Activated T-cell treated with anti-CD3 and anti-CD28 coated beads for 4 hours (primary cell): ENCODE measurements at places on chromosomes 16 and 17.

GRCh38 chr16:87687126-87687910, 78.5 kb downstream of the KLHDC4 start:
- no peak for DNase-seq

- DNase-seq: no peak
Measured at GRCh38 chr17:77885678-77886386, 72.7 kb upstream of the TNRC6C start.

GRCh38 chr17:72631568-72631948, 460.9 kb downstream of the SLC39A11 start:
- no peak for DNase-seq

- DNase-seq: no peak
Measured at GRCh38 chr17:50484386-50485155, 5.9 kb downstream of the RSAD1 start.

GRCh38 chr16:19071811-19072777, 4.7 kb downstream of the COQ7 start:
- peak; percentile 19 for DNase-seq

DNA sequence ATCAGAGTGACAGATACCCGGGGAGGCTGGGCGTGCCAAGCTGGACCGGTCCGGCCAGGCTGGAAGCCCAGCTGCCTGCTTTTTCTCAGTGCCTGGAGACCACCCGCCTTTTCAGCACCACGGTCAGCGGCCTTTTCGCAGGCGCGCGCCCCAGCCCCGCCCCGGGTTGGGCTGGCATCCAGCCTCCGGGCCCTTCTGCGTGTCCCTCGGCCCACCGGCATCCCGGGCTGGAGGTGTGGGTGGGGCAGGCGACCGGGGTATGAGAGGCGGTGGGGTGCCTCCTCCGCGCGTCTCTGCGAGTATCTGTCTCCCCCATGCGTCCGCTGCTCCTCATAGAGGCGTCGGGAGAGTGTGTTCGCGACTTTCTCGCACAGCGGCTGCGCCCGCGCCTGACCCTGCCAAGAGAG, 102.5 kb downstream of the MRM1 start:
- DNase-seq: peak; percentile 20

- DNase-seq: no peak
Measured at GRCh38 chr16:20881503-20881878, 18.7 kb downstream of the DCUN1D3 start.

- no peak for DNase-seq
Measured at GRCh38 chr16:71648162-71648561, 22.2 kb downstream of the MARVELD3 start.

DNA sequence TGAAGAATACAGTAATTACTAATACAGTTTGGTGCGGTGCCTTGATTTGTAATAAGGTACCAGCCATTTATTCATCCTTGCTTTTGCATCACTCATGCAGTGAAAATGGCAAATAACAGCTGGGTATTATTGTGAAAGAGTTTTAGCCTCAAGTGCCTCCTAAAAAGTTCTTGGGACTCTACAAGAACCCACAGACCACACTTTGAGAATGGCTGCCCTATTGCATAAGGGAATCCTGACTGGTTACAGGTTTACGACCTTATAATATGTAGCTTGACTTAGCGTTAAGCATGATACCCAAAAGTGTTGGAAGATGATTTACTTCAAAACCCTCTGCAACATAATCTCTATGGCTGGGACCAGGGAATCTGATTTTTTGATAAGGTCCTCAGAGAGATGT, 4.2 kb downstream of the MYH13 start:
- DNase-seq: no peak

DNA sequence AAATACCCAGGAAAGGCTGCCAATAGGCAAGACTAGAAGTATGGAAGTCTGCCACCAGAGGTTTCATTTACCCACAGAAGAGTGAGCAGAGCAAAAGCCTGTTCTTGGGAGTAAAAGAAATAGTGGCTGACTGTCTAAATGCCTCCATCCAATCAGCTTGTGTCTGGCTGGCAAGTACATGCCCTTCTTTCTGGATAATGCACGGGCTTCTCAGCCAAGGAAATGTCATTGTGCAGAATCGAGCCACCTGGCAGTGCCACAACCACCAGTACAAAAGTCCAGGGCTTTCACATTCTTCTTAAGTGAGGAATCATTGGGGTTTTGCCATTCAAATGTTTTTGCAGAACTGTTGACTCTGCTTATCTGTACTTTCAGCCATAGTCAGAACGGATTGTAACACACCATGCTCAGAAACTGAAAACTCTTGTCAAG, 10.1 kb upstream of the ERCC4 start:
- DNase-seq: no peak

- no peak for DNase-seq
Measured at GRCh38 chr16:47139561-47140185, 4.1 kb downstream of the NETO2 start.

DNA sequence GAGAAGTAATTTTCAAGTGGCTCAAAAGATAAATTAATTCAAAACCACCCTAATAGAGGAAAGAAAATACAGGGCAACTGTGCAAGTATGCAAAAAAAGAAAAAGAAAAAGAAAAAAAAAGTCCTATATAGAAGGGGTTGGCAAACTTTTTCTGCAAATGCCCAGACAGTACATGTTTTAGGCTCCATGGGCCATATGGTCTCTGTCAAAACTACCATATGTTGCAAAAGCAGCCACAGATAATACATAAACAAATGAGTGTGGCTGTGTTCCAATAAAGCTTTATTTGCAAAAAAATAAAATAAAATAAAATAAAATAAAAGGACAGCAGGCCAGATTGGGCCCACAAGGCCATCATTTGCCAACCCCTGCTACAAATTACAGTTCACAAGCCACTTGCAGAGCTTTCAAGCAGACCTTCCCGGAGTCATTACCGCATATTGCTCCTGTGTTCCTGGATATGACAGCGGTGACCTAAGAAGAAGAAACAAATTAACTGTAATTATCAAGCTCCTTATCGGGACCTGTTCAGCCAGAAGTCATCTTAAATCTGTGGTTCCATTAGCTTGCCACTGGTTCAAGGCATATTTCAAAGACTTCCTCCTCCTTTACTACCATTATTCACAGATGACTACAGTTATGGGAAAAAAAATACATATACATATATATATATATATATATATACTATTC, 15.9 kb downstream of the ZC3H7A start:
- no peak for DNase-seq

- DNase-seq: no peak
Measured at GRCh38 chr17:36748272-36748671, 146.9 kb downstream of the MRM1 start.

- no peak for DNase-seq
Measured at GRCh38 chr16:8310323-8310722, 280.0 kb downstream of the TMEM114 start.

GRCh38 chr16:17168181-17168580, 302.6 kb downstream of the XYLT1 start:
- DNase-seq: no peak

- DNase-seq: no peak
Measured at GRCh38 chr16:28009586-28010373, 53.7 kb downstream of the GSG1L start.

GRCh38 chr16:87551487-87551886, 50.8 kb upstream of the JPH3 start:
- DNase-seq: no peak

DNA sequence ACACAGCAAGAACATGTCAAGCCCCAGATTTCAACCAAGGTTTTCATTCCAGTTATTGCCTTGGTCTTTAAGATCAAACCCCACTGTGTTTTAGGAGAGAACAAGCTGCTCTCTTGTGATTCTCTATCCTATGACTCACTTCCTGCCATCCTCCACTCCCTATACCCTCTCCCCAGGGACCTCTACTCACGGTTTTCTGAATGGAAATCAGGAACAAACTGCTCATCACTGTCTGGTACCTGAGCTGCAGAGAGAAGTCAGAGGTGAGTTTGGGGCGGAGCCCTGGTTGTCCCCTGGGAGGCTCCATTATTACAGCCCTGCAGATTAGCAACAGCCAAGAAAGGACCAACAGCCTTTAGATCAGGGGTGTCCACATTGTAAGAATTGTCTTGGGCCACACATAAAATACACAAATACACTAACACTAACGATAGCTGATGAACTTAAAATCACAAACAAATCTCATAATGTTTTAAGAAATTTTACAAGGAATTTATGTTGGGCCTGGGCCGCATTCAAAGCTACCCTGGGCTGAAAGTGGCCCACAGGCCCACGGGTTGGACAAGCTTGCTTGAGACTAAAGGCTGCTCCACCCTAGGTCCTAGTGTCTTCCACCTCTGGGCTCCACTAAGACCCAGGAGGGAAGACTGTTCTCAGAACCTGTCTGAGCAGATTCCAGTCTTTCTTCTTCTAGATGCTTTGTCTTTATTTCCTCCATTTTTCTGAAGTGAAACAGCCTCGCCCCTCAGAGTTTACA, 9.7 kb downstream of the ETV4 start:
- DNase-seq: no peak

- no peak for DNase-seq
Measured at GRCh38 chr17:39752241-39752881, 14.6 kb downstream of the GRB7 start.

GRCh38 chr17:74147966-74148365, 55.5 kb upstream of the RPL38 start:
- no peak for DNase-seq

DNA sequence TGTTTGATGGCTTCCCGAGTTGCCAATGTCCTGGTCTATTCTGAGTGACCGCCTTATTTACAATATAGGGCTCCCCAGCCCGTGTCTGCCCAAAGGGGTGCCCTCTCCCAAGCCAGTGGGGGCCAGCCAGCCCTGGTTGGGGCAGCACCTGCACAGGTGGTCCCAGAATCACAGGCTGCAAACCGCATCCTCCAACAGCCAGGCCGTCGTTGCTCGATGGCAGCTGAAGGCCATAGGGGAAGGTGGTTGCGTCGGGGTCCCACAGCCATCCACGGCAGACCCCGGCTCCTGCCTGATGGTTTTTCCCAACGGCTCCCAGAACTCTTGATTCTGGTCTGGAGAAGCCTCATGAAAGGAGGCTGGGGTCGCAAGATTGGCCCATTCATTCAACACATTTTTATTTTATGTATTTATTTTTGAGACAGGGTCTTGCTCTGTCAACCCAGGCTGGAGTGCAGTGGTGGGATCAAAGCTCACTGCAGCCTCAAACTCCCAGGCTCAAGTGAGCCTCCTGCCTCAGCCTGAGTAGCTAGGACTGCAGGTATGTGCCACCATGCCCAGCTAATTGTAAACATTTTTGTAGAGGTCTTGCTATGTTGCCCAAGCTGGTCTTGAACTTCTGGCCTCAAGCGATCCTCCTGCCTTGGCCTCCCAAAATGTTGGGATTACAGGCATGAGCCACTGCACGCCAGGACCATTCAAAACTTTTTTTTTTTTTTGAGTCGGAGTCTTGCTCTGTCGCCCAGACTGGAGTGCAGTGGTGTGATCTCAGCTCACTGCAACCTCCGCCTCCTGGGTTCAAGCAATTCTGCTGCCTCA, 79.0 kb upstream of the TOB1 start:
- no peak for DNase-seq

DNA sequence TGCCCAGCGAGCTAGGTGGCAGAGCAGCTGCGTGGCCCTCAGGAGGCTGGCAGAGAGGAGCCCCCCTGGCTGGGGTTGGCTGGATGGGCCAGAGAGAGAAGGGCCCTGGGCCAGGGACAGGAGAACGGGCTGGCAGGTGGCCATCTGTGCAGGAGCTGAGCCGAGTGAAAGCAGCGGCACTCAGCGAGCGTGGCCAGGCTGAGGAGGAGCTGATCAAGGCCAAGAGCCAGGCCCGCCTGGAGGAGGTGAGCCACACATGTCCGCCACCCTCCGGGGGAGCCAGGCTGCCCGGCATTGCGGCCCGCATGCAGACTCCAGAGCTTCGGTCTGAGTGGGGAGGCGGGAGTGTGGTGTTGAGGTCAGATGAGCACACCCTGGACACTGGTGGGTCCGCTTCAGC, 2.1 kb upstream of the RAC3 start:
- DNase-seq: no peak

- DNase-seq: no peak
Measured at GRCh38 chr16:84489131-84489530, 15.3 kb downstream of the MEAK7 start.

GRCh38 chr16:20566864-20567263, 9.3 kb downstream of the ACSM2B start:
- DNase-seq: no peak

GRCh38 chr16:24074574-24074973, 181.6 kb upstream of the CACNG3 start:
- no peak for DNase-seq

GRCh38 chr16:11972128-11972527, 4.4 kb upstream of the SNX29 start:
- DNase-seq: no peak

- DNase-seq: no peak
Measured at GRCh38 chr16:48959747-48960146, 321.9 kb downstream of the CBLN1 start.

- DNase-seq: no peak
Measured at GRCh38 chr17:56614522-56614921, 21.0 kb downstream of the NOG start.

DNA sequence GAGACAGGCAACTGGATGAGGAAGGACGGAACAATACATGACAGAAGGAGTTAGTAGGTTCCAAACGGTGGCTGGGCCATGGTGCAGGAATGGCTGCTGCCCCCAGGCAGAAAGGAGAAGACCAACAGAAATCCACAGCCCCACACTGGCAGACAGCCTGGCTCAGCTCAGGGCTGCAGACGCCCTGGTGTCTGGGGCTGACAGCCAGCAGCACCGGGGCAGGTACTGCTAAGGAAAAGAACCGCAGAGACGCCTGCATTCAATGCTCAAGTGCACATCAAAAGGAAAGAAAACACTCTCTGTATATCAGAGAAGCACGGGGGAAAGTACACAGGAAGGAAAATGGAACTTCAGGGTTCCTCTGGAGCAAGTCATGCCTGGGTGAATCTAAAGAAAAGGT, 53.4 kb downstream of the GAS7 start:
- DNase-seq: no peak

DNA sequence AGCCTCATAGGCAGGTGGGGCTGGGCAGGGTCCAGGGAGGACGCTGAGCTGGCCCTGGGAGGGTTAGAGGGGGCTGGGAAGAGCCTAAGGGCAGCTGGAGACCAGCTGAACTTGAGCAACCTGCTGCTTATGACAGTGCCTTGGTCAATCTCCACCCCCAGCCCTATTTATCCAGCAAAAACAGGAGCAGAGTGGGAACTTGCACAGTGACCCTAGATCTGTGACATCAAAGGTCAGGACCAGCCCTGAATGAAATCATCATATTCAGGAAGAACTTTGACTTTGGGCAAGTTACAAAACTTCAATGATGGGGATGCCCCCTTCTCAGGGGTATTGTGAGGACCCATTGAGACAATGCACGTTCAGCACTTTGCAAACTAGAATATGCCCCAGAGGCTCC, 9.4 kb downstream of the CD300LF start:
- no peak for DNase-seq

DNA sequence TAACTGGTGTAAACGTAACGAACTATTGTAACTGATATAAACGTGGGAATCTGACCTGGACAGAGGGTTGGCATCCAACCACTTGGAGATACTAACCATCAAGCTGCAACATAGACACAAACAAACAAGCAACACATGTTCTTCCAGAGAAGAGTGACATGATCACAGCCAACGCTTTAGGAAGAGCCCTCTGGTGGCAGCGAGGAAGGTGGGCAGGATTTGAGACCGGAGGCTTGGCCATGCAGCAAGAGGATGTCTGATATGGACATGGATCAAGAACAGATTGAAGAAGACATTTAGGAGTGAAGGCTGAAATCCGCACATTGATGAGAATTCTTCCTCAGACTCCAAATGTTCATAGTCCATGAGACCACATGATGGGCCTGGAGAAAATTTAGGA, 40.3 kb upstream of the TNRC6A start:
- no peak for DNase-seq
